ENCODE measurements at places on chromosomes 7 and 10. TPM values are rescaled to one million over a fixed set of nuclear protein-coding genes. Genes with fewer than 3 reads are reported as not detected.

GRCh38 chr7:75987805-75988567 lies 6.4 kb downstream of the TMEM120A start:
- peak; percentile 58 for DNase-seq

GRCh38 chr7:43872406-43873110 lies 3.2 kb upstream of the MRPS24 start:
- DNase-seq = no peak

The SDK1 gene
- 2.3 TPM for total RNA-seq

DNA sequence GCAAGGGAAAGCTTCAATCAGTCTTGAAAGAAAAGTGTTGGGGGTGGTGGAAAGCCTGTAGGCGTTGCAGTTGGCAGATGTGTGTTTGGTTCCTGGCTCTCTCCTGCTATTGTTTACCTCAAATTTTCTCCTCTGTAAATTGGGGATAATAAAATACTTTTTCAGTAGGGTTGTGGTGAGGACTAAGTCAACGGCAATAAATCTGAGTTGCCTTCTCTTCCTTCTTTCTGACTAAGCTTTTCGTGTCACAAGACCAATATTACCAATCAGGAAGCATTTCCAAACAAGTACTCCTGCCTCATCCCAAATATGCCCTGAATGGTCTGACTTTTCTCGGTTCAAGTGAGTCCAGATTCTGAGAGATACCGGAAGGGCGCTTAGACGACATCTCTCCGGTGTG lies 54.0 kb downstream of the CREB5 start:
- no peak for DNase-seq

DNA sequence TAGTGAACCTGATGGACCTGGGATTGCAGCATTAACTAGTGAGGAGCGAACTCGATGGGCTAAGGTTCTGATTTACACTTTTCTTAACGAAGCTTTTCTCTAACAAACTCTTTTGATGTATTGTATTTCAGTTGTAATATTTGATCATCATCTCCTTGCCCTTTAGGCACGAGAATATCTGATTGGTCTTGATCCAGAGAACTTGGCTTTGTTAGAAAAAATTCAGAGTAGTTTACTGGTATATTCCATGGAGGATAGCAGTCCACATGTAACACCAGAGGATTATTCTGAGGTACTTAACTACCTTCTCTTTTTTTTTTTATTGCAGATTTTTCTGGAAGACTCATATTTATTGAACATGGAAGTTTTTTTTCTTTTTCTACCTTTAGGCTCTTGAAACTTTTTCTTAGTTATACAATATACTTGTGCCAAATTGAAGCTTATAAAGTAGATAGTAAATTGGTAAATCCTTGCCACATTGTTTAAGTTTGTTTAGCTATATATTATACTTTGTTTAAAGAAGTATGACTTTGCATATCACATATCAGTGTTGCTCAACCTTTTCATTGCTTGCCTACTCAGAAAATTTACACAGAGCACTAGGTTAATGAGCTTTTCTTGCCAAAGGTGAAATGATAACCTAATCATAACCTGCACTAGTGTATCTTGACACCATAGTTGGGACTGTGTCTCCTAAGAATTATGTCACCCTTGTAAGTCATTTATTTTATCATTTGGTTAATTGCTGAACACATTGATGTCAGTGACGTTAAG lies 30.4 kb downstream of the CROT start:
- DNase-seq = no peak

- DNase-seq = no peak
Measured at GRCh38 chr7:135662123-135662372, 266 bp upstream of the STMP1 start.

The LRRD1 gene
- not detected for total RNA-seq

The ITGB8 gene
- total RNA-seq = 2.5 TPM

GRCh38 chr7:55086413-55087201 lies 67.8 kb downstream of the EGFR start:
- DNase-seq = no peak

The CLEC2L gene
- total RNA-seq = not detected

GRCh38 chr10:69123306-69123746 lies 652 bp upstream of the VPS26A start:
- no peak for DNase-seq

The TMEM184A gene
- total RNA-seq = 0.32 TPM

DNA sequence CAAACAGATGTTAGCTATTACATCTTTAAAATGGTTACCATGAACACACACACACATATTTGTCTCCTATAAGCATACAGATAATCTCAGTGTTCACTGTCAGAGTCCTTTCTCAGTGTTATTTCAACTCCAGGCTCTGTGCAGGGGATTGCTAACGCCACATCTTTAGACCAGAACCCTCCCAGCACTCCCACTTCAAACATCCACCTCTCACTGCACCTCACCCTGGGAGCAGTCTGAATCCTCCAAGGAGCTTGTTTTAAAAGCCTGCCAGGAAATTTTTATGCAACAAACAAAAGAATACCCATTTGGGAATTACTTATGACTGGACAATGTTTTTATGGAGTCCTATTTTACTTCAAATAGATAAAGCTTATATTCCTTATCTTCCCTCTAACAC lies 107.4 kb downstream of the PARD3 start:
- DNase-seq = no peak

DNA sequence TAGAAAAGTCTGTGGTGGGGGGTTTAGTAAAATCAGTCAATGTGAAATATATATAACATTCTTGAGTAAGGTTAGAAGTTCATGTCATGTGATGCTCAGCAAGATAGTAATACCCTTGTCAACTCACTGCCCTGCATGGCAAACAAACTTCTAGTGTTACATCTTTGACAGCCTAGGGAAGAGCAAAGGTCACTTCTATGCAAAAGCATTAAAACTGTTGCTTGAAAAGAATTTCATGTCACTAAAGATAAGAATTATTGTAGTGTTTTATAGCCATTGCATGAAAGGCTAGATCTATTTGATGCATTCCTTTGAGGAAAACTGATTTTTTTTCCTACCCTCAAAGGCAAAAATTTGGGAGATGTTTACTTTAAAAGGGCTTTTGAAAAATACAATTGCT lies 176.0 kb downstream of the SKAP2 start:
- DNase-seq = no peak

GRCh38 chr7:52719677-52720076 lies 315.8 kb upstream of the POM121L12 start:
- DNase-seq = no peak

- DNase-seq = no peak
Measured at GRCh38 chr10:116138897-116139296, 134.1 kb downstream of the GFRA1 start.

The NPC1L1 gene
- total RNA-seq = 0.05 TPM

- DNase-seq = no peak
Measured at GRCh38 chr7:79513261-79513660, 59.8 kb upstream of the MAGI2 start.

DNA sequence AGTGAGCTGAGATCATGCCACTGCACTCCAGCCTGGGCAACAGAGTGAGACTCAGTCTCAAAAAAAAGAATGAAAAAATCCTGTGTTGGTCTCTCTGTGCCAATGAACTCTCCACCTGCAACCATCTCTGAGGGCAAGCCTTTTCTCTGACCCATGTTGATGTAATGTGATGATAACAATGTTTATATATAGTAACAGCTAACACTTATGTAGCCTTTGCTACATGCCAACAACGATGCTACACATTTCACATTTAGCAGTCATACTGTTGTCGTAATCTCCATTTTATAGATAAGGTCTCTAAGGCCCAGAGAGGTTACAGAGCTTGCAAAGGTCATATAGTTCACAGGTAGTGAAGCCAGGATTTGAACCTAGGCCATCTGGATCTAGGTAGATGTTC lies 11.5 kb downstream of the COX15 start:
- no peak for DNase-seq

GRCh38 chr7:39430441-39430840 lies 135.8 kb upstream of the YAE1 start:
- DNase-seq = no peak

GRCh38 chr7:86939197-86939814 lies 120.1 kb downstream of the ELAPOR2 start:
- no peak for DNase-seq

- no peak for DNase-seq
Measured at GRCh38 chr7:130114374-130114773, 44.0 kb downstream of the KLHDC10 start.

- no peak for DNase-seq
Measured at GRCh38 chr10:97896756-97897358, 47.2 kb downstream of the GOLGA7B start.

DNA sequence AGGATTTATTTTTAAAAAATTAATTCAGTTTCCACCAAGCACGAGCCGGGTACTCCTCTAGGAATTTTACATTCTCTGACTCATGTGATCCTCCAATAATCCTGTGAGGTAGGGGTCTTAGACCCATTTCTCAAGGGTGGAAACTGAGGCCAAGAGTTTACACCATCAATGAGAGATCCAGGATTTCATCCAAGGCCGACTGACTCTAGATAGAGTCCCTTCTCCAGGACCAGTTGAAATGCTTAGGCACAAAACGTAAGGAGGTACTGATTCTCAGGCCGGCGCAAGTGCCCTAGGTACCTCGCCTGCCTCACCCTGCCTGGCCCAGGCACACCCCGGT lies 95.7 kb upstream of the DUSP5 start:
- DNase-seq = no peak

DNA sequence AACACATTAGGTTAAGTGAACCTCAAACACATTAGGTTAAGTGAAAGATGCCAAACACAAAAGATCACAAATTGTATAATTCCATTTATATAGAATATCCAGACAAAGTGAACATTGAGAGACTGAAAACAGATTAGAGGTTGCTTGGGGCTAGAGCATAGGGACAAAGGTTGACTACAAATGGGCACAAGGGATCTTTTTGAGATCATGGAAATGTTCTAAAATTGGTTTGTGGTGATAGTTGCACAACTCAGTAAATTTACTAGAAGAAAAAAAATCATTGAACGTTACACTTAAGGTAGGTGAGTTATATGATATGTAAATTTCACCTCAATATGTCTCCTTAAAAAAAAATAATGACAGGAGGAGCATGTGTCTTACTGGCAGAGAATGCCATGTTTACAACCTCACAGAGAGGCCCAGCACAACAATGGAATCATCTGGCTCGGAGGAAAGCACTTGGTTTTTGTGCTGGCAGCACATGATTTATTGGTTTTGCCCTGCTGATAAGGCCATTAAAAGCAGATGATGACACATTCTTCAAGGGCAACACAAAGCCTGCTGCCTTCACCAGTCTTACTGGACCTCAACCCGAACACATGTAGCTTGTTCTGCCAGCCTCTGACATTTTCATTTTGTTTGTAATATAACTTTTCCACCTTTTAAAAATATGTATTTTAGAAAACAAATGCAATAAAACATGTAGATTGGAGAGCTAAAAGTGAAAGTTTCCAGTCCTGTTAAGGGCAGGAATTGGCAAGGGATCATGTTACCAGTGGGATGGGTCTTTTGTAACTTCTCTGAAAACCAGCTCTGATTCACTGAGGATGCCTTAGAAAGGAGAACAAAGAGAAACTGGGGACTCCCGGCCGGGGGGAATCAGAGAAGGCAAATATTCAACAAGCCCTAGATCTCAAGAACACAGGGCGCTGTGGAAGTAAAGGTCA lies 11.9 kb upstream of the LMOD2 start:
- no peak for DNase-seq

Measured in Right ventricle myocardium inferior (tissue), 1 donor.